ENCODE measurements at places on chromosomes 5 and 9. TPM values are rescaled to one million over a fixed set of nuclear protein-coding genes. Genes with fewer than 3 reads are reported as not detected.

MYMK gene
- not detected for total RNA-seq

DNA sequence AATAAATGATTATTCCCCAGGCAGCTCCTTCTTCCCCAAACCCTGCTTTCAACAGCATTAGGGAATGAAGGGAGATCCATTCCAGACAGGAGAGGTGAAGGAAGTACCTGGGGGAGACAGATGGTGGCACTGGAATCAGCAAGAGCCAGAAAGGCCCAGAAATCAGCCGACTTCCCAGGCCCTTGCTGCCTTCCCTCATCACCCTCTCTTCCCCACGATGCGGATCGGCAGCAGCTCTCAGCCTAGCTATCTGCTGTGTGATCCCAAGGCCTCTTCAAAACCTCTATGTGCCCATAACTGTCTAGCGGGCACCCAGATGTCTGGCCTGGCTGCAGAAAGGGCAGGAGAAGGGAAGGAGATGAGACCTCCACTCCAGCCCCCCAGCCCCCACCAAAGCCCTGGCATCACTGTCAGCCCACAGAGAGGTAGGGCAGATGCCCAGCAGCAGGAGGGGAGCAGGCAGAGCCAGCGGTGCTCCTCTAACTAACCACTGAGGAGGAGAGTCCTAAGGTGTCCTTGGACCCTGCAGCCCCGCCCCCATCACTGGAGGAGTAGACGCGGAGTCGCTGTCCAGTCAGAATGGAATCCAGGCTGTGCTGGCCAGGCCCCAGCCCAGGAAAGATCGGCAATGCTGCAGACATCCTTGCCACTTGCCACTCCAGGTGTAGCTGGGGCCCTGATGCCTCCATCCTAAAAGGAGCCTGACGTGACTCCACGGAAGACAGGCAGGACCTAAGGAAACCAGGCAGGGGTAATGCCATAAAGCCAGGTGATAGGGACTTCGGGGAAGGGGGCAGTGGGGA lies 12.7 kb downstream of the CNTFR start:
- no peaks in the 10 kb centered on the region for H3K36me3 ChIP-seq
- peaks cover 82% of the 10 kb centered on the region for H3K27me3 ChIP-seq
- H3K4me3 ChIP-seq, result no peak overlapping the region
- no peaks in the 10 kb centered on the region for H3K4me1 ChIP-seq
- H3K27ac ChIP-seq, result no peak overlapping the region
- DNase-seq, result no peak

- H3K4me3 ChIP-seq, result no peak overlapping the region
- no peak overlapping the region for H3K27ac ChIP-seq
- no peaks in the 10 kb centered on the region for H3K36me3 ChIP-seq
These were observed 18.9 kb upstream of the ORM1 start for GRCh38 chr9:114303977-114304376.

GRCh38 chr5:67063791-67064190 lies 132.8 kb downstream of the CD180 start:
- no peak for DNase-seq
- H3K4me3 ChIP-seq, result no peak overlapping the region
- H3K4me1 ChIP-seq, result peaks cover 7% of the 10 kb centered on the region

GRCh38 chr9:134929193-134930158 lies 11.8 kb upstream of the FCN1 start:
- no peaks in the 10 kb centered on the region for H3K4me1 ChIP-seq
- H3K36me3 ChIP-seq, result no peaks in the 10 kb centered on the region
- no peaks in the 10 kb centered on the region for H3K27me3 ChIP-seq
- DNase-seq, result no peak

RMND5B gene
- 34.7 TPM for total RNA-seq

KCNN2 gene
- not detected for total RNA-seq

All from T-cell (primary cell).